SIG-M5 (cell line): ENCODE measurements at places on chromosomes 7 and 10.

GRCh38 chr10:122139627-122140170 lies 131.4 kb upstream of the BTBD16 start:
- DNase-seq, result no peak

DNA sequence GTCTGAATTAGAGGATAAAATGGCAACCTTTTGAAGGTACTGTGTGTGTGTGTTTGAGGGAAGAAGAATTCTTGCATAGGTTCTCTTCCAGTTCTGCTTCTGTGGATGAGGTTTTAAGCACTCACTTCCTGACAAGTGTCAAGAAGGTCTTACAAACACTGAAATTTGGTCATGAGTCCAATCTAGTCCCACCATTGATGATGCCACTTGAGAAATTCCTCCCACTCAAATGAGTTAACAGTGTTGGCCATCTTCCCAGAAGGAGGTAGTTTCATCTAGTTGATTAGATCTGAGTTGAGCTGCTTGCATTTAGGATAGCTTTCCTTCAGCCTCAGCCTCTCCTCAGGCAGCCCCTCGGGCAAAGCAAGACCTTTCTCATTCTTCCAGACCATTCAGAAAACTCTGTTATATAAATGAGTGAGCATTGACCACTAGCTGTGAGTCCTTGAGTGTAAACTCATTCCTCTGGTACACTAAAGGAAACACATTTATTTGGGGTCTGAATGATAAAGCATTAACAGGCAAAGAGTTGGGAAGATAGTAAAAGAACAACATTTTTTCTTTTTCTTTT lies 189.5 kb downstream of the TRIL start:
- no peak for DNase-seq

GRCh38 chr10:86178401-86179152 lies 188.0 kb downstream of the GRID1 start:
- DNase-seq, result no peak

- no peak for DNase-seq
Measured at GRCh38 chr7:77537778-77538280, 734 bp downstream of the PTPN12 start.

GRCh38 chr7:1562597-1563051 lies 6.6 kb upstream of the TMEM184A start:
- no peak for DNase-seq

DNA sequence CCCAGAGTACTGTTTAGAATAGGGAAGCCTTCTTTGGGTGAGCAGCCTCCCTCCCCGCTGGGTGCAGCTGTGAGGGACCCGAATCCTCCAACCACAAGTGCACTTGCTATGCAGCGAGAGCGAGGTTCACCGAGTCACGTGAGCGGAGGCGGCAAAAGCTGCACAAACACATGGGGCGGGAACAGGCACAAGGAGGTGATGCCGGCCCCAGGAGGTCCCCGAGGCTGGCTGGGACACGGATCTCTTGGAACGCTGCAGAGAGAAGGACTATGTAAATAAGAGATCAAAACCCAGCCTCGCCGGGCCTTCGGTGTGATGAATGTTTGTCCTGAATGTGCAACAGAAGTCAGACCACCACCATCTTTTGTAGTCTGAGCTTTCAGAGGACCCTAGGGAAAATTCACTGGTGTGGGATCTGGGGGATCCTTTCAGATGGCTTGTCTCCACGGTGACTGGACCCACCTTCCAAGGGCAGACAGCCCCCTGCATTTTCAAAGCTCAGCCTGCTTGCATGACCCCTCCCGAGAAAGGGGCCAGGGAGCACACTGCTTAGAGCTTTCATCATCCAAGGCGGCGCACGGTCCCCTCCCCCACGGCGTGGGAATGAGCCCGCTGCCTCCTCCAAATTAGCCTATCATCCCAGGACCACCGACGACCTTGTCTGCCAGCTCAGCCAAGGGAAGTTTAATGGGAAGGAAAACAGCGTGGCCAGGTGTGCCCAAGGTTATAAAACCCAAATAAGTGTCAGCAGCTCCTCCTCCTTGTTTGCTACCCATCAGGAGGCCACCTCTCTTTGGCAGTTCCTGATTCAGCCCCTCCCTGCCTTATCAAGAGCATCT lies 327.7 kb downstream of the CXCL12 start:
- no peak for DNase-seq

DNA sequence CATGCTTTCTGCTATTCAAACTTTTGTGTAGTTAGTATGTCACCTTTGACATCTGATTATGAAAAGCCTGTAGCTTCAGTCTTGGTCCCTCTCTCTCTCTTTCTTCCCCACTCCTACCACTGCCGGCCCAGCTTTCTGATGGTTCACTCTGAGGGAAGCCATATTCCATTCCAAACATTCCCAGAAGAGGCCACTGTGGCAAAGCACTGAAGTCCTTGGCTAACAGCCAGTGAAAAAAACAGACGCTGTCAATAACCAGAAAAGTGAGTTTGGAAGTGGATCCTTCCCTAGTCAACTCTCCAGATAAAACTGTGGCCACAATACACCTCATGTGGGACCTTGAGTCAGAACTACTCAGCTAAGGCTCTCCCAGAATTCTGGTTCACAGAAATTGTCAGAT lies 950.7 kb upstream of the PHF14 start:
- no peak for DNase-seq

DNA sequence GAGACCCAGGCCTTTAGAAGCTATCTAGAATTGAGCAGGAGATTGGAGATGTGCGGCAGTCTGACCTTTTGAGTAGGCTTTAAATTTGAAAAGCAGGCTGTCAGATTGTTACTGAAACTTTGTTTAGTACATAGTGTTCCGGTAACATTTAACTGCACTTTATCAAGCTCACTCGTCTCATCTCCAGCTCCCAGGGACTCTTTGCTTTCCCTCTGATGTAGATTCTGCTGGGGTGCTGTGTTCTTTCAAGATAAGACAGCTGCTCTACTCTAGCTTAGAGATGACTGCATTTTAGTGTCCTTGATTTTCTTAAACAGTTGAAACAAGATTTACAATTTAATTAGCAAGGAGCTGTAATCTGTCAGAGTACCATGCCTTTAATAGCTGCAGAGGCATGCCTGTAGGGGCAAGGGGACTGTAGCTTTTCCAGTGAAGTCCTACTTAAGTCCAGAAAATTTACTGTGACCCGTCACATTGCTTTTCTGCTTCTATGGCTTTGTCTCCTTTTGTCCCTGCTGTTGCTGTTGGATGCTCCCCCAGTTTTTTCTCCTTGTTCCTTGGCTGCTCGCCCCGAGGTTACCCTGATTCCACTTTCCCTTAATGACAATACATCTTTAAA lies 56.4 kb upstream of the MTPN start:
- DNase-seq, result no peak

DNA sequence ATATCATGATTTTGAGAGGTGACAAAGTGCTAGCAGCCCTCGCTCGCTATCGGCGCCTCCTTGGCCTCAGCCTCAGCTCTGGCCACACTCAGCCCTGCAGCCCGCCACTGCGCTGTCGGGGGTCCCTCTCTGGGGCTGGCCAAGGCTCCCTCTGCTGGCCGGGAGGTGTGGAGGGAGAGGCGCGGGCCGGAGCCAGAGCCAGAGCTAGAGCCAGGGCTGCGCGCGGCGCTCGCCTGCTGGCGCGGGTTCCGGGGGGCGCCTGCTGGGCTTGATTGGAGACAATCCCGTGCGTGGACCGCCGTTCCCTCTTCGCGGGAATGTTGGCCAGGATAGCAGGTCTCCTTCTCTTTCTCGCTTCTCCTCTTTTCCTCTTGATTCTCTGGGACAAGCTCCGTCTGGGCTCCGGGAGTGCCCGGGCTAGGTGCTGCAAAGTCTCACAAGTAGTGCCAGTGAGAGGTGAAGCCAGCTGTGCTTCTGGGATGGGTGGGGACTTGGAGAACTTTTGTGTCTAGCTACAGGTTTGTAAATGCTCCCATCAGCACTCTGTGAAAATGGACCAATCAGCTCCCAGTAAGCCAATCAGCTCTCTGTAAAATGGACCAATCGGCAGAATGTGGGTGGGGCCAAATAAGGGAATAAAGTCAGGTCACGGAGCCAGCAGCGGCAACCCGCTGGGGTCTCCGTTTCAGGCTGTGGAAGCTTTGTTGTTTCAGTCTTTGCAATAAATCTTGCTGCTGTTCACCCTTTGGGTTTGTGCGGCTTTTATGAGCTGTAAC lies 43.4 kb upstream of the ELMO1 start:
- DNase-seq, result no peak

- no peak for DNase-seq
Measured at GRCh38 chr10:18721067-18721466, 61.8 kb downstream of the ARL5B start.

GRCh38 chr10:29908962-29909361 lies 150.4 kb downstream of the JCAD start:
- no peak for DNase-seq

DNA sequence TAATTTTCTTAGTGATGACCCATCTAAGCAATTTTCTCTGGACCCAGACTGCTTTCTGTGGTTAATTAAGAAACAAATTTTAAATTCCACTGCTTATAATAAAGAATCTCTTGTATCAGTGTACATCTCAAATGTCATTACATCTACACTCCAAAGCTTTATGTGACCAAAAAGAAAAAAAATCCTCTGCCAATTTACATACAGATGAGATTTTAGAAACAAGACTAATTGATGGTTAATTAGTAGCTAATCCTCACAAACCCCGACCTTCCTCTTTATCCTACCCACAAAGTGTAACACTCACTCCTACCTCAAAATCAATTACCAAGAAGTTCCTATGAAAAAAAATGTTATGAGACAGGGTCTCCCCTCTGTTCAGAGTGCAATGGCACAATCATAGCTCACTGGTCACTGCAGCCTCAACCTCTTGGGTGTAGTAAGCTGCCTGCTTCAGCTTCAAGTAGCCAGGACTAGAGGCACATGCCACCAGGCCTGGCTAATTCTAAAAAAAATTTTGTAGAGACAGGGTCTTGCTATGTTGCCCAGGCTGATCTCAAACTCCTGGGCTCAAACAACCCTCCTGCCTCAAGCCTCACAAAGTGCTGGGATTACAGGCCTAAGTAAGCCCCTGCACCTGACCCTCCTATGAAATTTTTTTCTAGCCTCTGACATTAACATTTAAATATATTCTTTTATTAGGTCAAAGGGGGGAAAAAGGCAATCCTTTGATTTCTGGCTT lies 14.8 kb downstream of the KIF5B start:
- DNase-seq, result no peak

DNA sequence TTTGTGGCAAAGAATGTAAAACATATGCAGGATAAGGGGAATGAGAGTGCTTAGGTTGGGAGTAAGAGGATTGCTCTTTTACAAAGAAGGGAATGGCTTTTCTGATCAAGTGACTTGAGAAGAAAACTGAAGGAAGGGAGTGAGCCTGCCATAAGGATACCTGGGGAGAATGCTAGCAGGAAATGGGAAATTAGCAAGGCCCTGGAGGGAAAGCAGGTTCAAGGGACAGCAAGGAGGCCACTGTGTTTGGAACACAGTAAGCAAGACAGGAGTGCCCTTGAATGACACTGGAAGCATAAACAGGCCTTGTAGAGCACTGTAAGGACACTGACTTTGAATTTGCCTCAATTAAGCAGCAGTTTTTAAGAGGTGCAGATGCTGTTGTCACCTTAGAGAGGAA lies 1069.9 kb downstream of the DNAJB9 start:
- no peak for DNase-seq

DNA sequence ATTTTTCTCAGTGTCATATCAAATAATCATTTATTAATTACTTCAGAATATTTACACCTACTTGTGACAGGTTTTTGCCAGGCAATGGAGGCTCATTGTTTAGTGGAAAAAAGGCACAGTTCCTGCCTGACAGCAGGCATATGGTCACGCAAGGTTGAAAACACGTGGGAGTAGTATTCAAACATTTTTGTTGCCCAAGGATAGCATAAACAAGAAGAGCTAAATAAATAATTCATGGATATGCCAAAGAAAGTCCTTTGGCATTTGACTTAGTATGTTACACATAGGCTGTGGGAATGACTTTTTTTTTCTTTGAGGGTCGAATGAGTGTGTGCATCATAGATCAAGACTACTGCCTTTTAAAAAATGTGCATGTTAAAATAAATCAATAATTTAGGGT lies 120.5 kb upstream of the SEMA3E start:
- no peak for DNase-seq

GRCh38 chr10:49150426-49150825 lies 16.6 kb upstream of the FAM170B start:
- DNase-seq, result no peak

DNA sequence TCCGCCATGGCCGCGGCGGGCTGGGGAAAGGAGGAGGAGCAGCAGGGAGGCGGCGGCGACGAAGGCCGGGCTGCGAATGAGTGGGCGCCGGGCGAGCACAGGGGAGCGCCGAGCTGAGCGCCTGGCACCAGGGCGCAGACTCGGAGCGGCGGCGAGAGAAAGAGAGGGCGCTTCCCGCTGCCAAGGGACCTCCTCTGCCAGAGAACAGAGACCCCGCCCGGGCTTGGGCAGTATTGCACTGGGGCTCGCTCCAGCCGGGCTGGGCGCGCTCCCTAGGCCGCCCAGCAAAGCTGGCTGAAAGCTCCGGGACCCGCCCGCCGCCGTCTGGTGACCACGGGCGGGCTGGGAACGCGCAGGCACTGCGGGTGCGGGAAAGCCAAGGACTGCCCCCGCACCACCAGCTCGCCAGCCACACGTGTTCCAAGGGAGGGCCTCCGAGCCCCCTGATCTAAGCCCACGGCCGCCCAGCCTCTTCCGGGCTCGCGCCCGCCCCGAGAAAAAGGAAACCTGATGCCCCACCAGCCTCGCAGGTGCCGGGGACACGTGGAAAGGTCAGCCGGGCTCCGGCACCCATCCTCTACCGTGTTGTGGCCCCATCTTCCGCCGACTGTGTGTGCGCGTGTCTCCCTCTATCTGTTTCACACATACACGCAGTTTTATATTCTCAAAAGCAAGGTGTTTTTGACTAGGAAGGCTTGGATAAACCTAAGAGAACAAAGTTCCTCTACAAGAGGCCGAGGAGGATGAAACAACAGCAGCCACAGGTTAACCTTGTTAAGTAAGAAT lies at the start of gene CCDC6:
TSS of gene CCDC6 (minus strand) at position 140 of the 786 bp plus-strand sequence. CDS start at position 8, 132 bp downstream.
- peak; percentile 43 for DNase-seq

GRCh38 chr7:44272981-44273380 lies 52.4 kb downstream of the CAMK2B start:
- no peak for DNase-seq

DNA sequence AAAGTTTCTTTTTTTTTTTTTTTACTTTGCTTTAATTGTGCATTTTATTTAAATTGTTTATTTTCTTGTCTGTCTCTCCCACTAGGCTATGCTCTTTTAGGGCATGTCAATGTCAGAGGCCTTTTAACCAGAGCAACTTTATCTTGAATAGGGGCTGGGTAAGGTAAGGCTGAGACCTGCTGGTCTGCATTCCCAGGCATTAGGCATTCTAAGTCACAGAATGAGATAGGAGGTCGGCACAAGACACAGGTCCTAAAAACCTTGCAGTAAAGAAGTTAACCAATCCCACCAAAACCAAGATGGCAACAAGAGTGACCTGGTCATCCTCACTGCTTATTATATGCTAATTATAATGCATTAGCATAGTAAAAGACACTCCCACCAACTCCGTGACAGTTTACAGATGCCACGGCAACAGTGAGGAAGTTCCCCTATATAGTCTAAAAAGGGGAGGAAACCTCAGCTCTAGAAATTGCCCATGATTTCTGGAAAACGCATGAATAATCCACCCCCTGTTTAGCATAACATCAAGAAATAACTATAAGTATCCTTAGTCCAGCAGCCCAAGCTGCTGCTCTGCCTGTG lies 47.0 kb upstream of the FRMD4A start:
- DNase-seq, result no peak

- DNase-seq, result no peak
Measured at GRCh38 chr7:105473163-105473562, 48.9 kb downstream of the PUS7 start.
